ENCODE measurements at places on chromosomes 4 and X. TPM values are rescaled to one million over a fixed set of nuclear protein-coding genes. Genes with fewer than 3 reads are reported as not detected.

DNA sequence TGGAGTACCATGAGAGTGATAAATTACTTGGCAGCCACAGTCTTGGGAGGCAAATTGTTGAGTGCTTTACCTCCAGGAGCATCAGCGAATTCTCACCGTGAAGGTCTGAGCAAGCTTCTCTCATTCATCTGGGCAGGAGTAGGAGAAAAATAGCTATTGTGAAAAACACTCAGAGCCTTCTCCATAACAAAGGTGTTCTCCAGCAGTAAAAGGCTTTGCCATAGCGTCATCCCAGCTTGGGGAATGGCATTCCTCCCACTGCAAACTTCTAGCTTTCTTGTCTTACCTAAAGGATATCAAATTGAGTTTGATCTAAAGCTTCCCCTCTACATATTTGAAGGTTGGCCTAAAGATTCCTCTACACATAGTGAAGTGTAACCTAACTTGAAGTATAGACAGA lies 29.8 kb upstream of the MAGEA11 start:
- H3K4me3 ChIP-seq: no peak overlapping the region
- no peaks in the 10 kb centered on the region for H3K36me3 ChIP-seq
- H3K4me1 ChIP-seq: no peaks in the 10 kb centered on the region
- H3K27me3 ChIP-seq: no peaks in the 10 kb centered on the region
- DNase-seq: no peak
- no peak overlapping the region for H3K27ac ChIP-seq

DNA sequence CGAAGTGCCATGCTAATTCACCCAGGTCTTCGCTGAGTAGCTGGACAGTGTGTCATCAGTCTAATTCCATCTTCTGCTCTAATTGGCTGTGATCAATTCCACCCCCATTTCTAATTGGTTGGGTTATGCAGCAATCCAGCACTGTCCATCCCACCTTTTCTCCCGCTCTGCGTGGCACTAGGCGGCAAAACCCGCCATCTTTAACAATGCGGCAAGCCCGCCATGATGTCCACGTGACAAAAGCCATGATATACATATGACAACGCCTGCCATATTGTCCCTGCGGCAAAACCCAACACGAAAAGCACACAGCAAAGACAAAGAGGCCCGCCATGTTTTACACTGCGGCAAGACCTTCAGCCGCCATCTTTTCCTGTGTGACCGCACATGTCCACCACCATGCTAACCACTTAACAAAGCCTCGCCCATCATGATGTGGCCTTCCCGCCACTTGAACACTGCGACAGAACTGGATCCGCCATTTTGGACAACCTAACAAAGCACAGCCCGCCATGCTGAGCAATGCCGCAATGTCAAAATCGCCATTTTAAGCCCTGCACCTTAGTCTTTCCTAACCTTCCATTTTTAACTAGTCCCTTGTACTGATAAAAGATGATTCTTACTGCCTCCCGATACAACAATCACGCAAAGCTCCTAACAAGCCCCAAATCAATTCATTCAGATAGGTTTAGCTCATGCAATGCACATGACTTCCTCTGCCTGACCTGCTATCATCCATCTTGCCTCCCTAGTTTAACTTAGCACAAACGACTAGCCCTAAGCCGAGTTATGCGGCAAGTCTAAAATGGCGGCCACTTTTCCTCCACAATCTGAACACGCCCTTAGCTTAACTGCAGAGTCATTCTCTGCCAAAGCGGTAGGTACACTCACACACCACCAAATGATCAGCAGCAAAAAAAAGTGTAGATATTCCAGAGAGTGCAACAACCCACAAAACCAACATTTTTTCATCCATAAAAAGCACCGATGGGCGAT lies 288.3 kb downstream of the CHIC1 start:
- H3K4me3 ChIP-seq: no peak overlapping the region
- H3K36me3 ChIP-seq: no peaks in the 10 kb centered on the region
- DNase-seq: no peak
- H3K4me1 ChIP-seq: no peaks in the 10 kb centered on the region

GRCh38 chr4:17323554-17324385 lies 188.1 kb downstream of the QDPR start:
- no peak overlapping the region for H3K27ac ChIP-seq
- no peak for DNase-seq
- no peaks in the 10 kb centered on the region for H3K36me3 ChIP-seq

The NOX1 gene
- not detected for total RNA-seq

GRCh38 chrX:24146283-24146949 lies 3.1 kb upstream of the ZFX start:
- peaks cover 9% of the 10 kb centered on the region for H3K36me3 ChIP-seq
- H3K4me3 ChIP-seq: peak overlapping the region; percentile 48
- H3K4me1 ChIP-seq: peaks cover 47% of the 10 kb centered on the region
- H3K27me3 ChIP-seq: no peaks in the 10 kb centered on the region

- H3K27me3 ChIP-seq: peaks cover 12% of the 10 kb centered on the region
- H3K4me1 ChIP-seq: no peaks in the 10 kb centered on the region
- no peaks in the 10 kb centered on the region for H3K36me3 ChIP-seq
Measured at GRCh38 chr4:138269175-138269574, 27.0 kb upstream of the SLC7A11 start.

GRCh38 chrX:154603438-154604430 lies 15.3 kb downstream of the CTAG1B start:
- H3K36me3 ChIP-seq: no peaks in the 10 kb centered on the region
- H3K27me3 ChIP-seq: peaks cover 3% of the 10 kb centered on the region

The PLP1 gene
- total RNA-seq: not detected

- H3K27ac ChIP-seq: no peak overlapping the region
- no peak overlapping the region for H3K4me3 ChIP-seq
- DNase-seq: no peak
- no peaks in the 10 kb centered on the region for H3K4me1 ChIP-seq
- H3K27me3 ChIP-seq: peaks cover 12% of the 10 kb centered on the region
Measured at GRCh38 chr4:4884611-4885010, 25.1 kb downstream of the MSX1 start.

The HAND2 gene
- total RNA-seq: not detected

The HAUS3 gene
- total RNA-seq: 26.4 TPM

DNA sequence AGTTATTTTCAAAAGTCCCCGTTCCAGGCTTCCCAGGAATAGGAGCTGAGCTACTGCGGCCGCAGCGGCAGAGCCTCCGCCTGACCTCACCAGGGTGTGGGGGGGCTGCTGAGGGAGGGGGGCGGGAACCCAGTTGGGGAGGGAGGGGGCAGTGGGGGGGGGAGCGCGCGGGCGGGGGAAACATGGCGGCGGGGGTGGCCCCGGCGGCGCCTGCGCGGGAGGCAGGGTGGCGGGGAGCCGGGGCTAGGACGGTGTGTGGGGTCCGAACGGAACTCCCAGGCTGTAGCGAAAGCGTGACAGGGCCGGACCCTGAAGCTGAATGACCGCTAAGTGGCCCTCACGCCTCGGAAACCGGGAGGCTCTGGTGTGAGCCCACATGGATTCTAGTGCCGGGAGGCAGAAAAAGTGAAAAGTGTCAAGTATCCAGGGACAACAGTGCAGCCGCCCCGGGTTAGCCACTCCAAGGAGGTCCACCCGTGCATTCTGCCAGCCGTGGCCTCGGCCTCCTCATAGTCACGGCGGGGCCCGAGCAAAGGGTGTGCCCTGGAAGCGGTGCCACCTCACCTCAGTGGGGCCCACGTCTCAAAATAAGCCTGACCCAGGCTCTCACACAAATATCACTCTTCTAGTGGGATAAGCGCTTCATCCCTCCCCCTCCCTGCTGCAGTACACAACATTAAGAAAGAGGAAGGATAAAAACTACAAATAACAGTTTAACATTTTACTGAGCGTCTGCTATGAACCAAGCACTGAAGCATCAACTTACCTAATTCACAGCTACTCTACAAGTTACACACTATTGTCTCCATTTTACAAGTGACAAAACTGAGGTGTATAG lies at the start of gene KLHL13:
KLHL13 (minus strand) TSS at position 98 of the 838 bp plus-strand sequence. CDS start 88,337 bp downstream, outside the sequence.
- DNase-seq: peak; percentile 6
- H3K4me3 ChIP-seq: peak within 1 kb of the TSS; percentile 73
- no peak within 1 kb of the TSS for H3K27ac ChIP-seq
- H3K27me3 ChIP-seq: peaks cover 17% of the 10 kb centered on the region
- no peaks in the 10 kb centered on the region for H3K36me3 ChIP-seq

- H3K4me1 ChIP-seq: no peaks in the 10 kb centered on the region
- no peak overlapping the region for H3K4me3 ChIP-seq
- H3K27me3 ChIP-seq: peaks cover 15% of the 10 kb centered on the region
- H3K36me3 ChIP-seq: no peaks in the 10 kb centered on the region
Measured at GRCh38 chr4:129176864-129177263, 80.9 kb downstream of the C4orf33 start.

DNA sequence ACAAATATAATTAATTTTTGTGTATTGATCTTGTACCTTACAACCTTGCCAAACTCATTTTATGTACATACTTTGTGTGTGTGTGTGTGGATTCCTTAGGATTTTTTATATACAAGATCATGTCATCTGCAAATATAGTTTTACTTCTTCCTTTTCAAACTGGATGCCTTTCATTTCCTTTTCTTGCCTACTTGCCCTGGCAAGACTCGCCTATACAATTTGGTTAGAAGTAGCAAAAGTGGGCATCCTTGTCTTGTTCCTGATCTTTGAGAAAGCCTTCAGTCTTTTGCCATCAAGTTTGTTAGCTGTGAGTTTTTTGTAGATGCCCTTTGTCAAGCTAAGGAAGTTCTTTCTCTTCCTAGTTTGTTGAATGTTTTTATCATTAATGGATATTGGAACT lies 30.5 kb downstream of the RUFY3 start:
- H3K36me3 ChIP-seq: peaks cover 6% of the 10 kb centered on the region
- H3K4me3 ChIP-seq: no peak overlapping the region
- no peak overlapping the region for H3K27ac ChIP-seq
- no peak for DNase-seq

GRCh38 chrX:121110536-121110935 lies 63.1 kb downstream of the GLUD2 start:
- H3K36me3 ChIP-seq: no peaks in the 10 kb centered on the region
- no peaks in the 10 kb centered on the region for H3K4me1 ChIP-seq
- no peaks in the 10 kb centered on the region for H3K27me3 ChIP-seq
- H3K27ac ChIP-seq: no peak overlapping the region
- no peak overlapping the region for H3K4me3 ChIP-seq

DNA sequence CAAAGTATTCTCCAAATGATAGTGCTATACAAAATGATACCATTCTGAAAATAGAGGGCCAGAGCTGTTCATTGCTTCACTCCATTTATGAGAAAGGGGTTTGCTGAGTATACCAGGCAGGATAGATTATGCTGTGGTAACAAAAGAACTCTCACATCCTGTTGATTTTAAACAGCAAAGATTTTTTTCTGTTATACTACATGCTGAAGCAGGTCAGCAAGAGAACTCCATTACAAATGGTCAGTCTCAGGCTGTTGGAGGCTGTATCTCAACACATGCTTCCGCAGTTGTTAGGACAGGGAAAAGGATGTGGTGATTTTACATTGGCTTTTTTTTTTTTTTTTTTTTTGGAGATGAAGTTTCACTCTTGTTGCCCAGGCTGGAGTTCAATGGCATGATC lies 13.7 kb upstream of the KLHL5 start:
- peaks cover 65% of the 10 kb centered on the region for H3K4me1 ChIP-seq
- peak overlapping the region; percentile 59 for H3K4me3 ChIP-seq
- H3K27me3 ChIP-seq: no peaks in the 10 kb centered on the region
- peak overlapping the region; percentile 84 for H3K27ac ChIP-seq
- DNase-seq: peak; percentile 18

DNA sequence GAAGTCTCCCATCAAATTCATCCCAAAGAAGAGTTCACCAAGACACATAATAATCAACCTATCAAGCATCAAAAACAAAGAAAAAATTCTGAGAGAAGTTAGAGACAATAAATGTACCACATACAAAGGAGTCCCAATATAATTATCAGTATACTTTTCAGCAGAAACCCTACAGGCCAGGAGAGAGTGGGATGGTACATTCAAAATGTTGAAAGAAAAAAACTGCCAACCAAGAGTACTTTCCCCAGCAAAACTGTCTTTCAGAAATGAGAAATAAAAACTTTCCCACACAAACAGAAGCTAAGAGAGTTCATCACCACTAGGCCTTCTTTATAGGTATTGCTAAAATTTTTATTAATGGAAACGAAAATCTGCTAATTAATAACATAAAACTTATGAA lies 164.4 kb upstream of the LNX1 start:
- no peak for DNase-seq
- no peak overlapping the region for H3K27ac ChIP-seq
- H3K36me3 ChIP-seq: no peaks in the 10 kb centered on the region
- no peaks in the 10 kb centered on the region for H3K4me1 ChIP-seq
- H3K27me3 ChIP-seq: peaks cover 8% of the 10 kb centered on the region
- H3K4me3 ChIP-seq: no peak overlapping the region

DNA sequence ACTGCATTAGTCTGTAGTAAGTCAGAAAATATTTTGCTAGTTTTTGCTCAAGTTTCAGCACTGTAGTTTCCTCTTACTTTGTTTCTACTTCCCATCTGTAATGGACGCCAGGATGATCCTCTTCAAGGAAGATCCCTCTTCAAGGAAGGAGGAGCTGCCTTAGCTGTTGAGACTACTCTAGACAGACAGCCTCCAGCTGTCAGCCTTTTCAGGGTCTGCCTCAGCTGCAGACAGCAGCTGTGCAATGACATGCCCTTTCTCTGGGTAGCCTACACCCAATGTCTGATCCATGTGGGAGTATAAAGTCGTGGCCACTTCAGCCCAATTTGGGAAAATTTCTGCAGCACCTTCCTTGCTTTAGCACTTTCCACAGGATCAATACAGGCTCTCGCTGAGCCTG lies 281.0 kb upstream of the MAOA start:
- H3K27me3 ChIP-seq: no peaks in the 10 kb centered on the region
- no peaks in the 10 kb centered on the region for H3K4me1 ChIP-seq
- DNase-seq: no peak
- H3K4me3 ChIP-seq: no peak overlapping the region
- H3K36me3 ChIP-seq: no peaks in the 10 kb centered on the region
- no peak overlapping the region for H3K27ac ChIP-seq

GRCh38 chrX:15129412-15129811 lies 140.5 kb downstream of the ASB9 start:
- H3K27me3 ChIP-seq: peaks cover 5% of the 10 kb centered on the region
- H3K36me3 ChIP-seq: no peaks in the 10 kb centered on the region
- no peaks in the 10 kb centered on the region for H3K4me1 ChIP-seq
- H3K4me3 ChIP-seq: no peak overlapping the region

GRCh38 chr4:17535906-17536305 lies 20.9 kb downstream of the CLRN2 start:
- peaks cover 21% of the 10 kb centered on the region for H3K27me3 ChIP-seq
- peaks cover 4% of the 10 kb centered on the region for H3K4me1 ChIP-seq
- peak; percentile 10 for DNase-seq
- H3K4me3 ChIP-seq: no peak overlapping the region
- no peaks in the 10 kb centered on the region for H3K36me3 ChIP-seq

The TMPRSS11A gene
- not detected for total RNA-seq

DNA sequence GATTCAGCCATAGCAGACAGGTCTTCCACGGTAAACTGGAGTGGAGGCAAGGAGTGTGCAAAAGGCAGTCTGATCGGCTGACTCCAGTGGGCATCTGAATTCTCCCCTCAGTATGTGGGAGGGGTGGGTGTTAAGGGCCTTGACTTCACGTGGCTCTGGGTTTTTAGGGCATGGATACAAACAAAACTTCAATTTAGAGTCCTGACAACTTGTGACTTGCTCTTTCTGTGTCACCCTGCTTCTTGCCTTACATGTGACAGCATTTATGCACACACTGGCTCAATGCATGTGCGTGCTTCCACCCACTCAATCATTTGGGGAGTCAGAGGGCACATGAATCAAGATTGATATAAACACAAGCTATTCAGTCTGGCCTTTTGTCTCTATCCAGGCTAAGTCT lies 17.5 kb downstream of the PLP1 start:
- peaks cover 7% of the 10 kb centered on the region for H3K27me3 ChIP-seq
- no peak for DNase-seq
- no peak overlapping the region for H3K27ac ChIP-seq

GRCh38 chr4:40058121-40058520 lies 1.5 kb downstream of the N4BP2 start:
- peak overlapping the region; percentile 97 for H3K27ac ChIP-seq
- peak overlapping the region; percentile 92 for H3K4me3 ChIP-seq
- H3K36me3 ChIP-seq: peaks cover 25% of the 10 kb centered on the region
- no peak for DNase-seq

Measured in activated CD4-positive, alpha-beta T cell treated with anti-CD3 and anti-CD28 coated beads, Interleukin-2, amount 10 ng/mL, durations not matched to agents 7 days and 5 days (primary cell).